ENCODE measurements at places on chromosomes 6 and 20.

- DNase-seq, result no peak
These were observed 254.8 kb upstream of the STXBP5 start for GRCh38 chr6:146949425-146949824.

DNA sequence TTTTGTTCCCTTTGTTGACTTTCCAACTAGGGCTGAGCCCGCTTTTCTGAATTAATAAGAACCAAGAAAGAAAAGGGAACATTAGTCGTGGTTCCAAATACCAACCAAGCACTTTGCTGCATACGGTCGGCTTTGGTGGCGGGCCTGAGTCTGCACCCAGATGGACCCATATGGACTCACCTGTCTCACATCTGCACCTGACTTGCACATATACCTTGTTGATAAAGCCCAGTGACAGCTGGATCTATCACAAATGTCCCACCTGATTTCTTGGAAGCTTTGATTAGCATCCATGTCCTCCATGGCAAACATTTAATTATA lies 39.0 kb downstream of the TPD52L1 start:
- DNase-seq, result no peak

GRCh38 chr6:90703336-90703735 lies 116.5 kb upstream of the MAP3K7 start:
- no peak for DNase-seq

- no peak for DNase-seq
These were observed 155.4 kb downstream of the RFPL4B start for GRCh38 chr6:112502351-112503090.

DNA sequence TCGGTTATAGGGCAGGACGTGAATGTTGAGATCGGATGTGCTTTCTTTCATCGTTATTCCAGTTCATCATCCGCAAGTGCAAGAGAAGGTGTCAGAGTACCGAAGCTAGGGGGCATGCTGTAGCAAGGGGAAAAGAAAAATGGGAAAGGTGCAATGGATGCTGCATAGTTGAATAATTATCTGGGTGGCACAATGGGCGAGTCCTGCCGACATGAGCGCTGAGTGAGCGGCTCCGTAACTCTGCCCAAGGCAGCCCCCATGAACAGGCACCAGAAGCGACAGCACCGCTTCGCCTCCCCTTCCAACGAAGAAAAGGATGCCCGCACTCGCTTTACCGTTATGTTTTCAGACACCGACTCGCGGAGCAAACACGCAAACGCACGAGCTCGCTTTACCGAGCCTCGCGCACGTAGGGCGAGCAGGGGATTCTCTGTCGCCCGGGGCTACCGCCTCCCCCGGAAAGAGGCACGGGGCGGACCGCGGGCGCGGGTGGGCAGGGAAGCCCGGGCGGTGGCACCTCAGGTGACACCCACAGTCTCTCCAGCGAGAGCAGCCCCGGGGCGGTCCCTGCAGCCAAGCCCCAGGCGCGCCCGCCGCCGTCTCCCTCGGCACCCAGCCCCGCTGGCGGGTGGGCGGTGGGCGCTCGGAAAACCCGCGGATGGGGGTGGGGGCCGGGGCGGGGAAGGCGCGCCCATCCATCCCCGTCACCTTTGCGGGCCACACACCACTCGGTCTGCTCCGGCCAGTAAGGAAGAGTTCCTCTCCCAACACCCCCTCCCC lies 654 bp downstream of the WASF1 start:
- DNase-seq, result peak; percentile 56

DNA sequence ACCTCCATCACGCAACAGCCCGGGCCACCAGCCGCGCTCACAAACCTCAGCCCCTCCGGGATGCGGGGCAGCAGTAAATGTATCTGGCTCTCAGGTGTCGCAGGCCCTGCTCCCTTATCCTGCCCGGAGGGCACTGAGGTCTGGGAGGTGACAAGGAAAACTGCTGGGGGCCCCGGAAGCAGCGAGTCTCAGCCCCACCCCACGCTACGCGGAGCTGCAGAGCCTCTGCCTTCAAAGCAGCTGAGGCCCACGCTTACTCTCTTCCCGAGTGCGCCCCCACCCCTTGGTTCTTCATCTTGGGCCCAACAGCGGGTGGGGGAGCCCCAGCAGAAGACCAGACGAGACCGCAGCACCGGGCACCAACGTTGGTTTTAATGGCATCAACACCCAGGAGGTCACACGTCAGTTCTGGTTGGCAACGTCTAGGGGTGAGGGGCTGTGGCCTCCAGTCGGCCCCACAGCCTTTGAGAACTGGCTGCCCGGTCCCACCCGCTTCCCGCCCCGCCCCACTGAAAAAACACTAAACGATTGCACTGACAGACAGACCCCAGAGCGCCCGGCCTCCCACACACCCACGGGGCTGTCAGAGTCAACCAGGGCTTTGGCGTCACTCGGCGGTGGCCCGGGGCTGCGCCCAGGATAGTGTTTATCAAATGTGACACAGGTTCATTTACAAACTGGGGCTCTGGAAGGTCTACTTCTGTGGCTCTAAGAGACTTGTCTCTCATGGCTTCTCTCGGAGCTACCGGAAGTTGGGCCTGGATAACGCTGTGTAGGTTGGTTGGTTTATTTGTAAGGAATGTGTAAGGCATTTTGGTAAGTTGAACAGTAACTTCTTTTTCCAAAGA lies 43.7 kb downstream of the DSTN start:
- peak; percentile 48 for DNase-seq

GRCh38 chr6:30044630-30045029 lies 16.4 kb upstream of the POLR1H start:
- no peak for DNase-seq

DNA sequence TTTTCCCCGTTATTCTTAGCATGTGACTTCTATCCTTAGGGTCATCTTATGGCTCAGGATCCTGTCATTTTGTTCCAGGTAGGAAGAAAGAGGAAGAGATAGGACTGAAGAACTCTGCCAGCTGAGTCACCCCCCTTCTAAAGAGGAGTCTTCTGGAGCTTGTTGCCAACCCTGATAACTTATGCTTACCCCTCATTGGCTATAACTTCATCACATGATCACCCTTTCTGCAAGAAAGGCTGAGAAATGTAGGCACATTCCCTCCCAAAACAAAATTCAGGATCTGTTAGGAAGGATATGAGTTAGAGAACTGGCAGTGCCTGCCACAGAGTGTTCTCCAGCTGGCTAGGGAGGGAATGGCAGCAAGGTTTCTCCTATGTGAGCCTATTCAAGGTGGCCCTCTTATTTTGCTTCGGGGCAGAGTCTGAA lies 35.6 kb downstream of the ARFGEF2 start:
- no peak for DNase-seq

DNA sequence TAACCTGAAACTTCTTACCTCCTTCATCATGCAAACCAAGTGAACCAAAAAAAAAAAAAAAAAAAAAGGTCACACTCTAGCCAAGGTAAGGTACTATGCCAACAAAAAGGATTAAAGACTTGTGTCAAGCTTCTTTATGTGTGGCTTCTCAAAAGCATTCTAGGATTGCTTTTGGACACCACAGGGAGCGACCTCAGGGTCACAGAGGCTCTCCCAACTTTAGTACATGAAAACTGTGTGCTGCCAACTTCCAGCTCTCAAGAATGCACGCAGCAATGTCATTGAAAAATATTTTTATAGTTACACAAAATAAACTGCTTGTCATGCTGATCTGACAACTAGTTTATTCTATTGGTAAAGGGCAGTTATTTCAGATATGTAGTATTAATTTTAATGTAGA lies 243.8 kb downstream of the PLCB1 start:
- no peak for DNase-seq

DNA sequence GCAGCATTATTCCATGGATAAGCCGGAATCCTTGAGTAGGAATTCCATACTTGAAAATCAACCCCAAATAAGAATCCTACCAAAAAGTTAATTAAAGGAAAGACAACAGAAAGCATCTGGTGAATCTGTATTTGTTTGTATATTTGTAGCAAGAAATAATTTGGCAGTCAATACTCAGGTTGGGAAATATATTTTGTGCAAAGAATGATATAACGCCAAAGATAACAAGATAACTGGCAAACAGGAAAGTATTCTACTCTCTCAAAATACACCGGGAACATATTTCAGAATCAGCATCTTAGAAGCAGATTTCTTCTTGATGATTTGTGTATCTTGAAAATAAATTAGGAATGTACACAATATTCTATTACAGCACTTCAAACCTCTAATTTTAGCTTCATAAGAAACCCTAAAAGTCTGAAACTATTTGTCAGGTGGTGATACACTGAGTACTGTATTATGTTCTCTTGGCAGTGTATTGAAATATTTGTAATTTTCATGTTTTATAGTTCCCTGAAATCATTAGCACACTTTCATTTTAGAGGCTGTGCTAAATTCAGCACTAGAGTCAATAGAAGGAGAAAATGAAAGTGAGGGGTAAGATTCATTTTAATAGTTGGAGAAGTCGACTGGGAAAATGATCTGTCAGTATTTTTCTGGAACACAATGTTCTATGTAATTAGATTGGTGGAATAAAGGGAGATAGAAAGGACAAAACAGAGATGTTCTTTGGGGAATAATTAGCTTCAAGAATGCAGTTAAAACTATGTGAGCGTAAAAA lies 879.7 kb upstream of the GJE1 start:
- DNase-seq, result no peak

DNA sequence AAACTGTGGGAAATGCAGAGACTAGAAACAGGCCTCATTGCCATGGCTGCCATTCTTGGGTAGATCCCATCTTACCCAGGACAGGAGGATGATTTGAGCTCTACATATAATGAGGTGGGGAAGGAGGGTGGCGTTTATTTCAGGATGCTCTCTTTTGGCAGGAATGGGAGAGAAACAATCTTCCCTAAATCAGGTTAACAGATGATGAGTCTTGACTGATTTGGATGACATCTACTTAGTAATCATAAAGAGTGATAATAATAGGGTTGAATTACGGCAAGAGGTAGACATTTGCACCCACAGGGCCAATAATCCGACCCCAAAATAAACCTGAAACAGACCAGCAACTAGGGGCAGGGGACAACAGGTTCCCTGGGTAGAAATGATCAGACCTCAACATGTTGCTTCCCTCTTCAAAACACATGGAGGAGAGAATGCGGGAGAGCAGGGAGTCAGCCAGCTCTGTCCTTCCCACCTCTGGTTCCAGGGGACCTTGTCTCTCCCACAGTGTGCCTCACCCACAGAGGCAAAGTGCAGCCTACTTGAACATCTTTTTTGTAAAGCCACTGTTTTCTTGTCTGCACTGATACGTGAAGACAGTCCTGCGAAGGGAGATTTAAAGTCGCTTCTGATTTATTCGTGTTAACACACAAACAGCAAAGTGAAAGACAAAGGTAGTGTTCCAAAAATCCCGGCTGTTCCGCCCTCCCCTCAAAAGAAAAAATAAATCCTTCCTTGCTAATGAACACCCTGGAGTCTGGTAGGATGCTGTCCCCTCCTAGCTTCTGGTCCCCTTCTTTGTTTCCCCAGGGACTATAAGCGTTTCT lies 3.9 kb downstream of the FOXQ1 start:
- DNase-seq, result no peak

GRCh38 chr6:110526726-110527125 lies 50.3 kb upstream of the SLC22A16 start:
- no peak for DNase-seq

DNA sequence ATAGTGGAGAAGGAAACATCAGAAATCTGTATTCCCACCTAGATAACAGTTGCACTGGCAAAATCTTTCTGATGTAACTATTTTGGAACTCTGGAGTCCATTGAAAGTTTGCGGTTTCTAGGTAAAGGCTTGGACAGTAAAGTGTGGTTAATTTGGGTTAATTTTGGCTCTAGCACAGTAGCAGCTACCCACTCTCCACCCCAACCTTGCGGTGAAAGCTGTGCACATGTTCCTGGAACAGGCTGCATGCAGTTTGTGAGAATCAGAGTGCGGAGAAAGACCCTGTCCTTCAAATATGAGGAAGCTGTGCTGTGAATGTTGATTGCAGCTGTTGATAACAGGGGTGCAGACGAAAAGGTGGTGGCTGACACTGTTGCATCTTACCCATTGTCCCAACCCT lies 38.4 kb downstream of the SMOC2 start:
- DNase-seq, result no peak

- DNase-seq, result no peak
These were observed 101.5 kb downstream of the NRSN1 start for GRCh38 chr6:24227556-24227955.

DNA sequence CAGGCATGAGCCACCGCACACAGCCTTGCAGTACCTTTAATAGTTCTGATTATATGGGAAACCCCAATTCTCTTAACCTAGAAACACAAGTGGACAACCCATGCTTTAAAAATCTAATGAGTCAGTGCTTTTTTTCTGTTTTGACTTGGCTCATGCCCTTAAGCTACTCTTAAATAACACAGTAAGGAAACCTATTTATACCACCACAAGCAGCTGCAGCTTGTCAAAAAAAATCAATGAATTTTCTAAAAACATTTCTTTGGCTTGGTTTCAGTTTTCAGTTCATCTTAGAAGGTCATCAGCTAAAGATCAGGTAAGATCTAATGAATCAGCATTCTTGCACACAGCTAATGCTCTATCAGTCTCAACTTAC lies 124.1 kb upstream of the DST start:
- no peak for DNase-seq

DNA sequence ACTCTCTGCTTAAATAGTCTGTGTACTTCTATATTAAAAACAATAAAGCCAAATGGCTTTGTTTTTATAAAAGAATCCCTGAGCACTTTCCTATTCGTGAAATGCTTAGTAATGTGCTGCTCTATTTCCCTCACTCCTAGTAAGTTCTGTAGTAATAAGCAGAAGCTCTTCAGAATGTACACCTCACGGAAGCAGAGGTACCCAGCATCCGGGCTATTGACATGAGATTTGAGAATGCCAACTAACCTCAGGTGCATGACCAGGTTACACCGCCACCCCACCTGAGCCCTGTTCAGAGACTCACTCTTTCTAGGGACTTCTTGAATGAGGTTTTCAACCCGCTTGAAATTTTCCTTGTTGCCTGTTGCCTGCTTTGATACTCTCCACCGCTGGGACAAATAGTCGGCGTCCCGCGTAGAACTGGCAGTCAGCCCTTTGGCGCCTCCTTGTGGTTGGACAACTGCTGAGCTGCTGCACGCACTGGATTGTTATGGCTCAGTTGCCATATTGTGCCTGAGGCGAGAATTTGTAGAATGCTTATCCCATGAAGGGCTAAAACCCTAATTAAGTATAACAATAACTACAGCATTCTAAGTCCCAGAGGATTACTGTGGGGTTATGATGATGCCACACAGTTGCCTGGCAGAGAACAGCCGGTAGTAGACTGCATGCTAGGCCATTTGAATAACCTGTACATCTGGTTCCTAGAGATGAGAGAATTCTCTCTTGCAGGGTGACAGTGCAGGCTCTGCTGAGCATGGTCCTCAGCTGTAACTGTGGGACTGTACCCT lies 95.4 kb downstream of the KHDC1L start:
- peak; percentile 76 for DNase-seq

- peak; percentile 89 for DNase-seq
These were observed 6.7 kb downstream of the MAFB start for GRCh38 chr20:40682104-40682981.

GRCh38 chr20:11130554-11131166 lies 456.9 kb upstream of the JAG1 start:
- DNase-seq, result no peak

GRCh38 chr6:16751251-16751946 lies 9.9 kb downstream of the ATXN1 start:
- no peak for DNase-seq

- no peak for DNase-seq
These were observed 299.1 kb upstream of the ID4 start for GRCh38 chr6:19538096-19538495.

Data from left lobe of liver (tissue), 2 donors.